ENCODE measurements at places on chromosomes 1 and 21.

- no peak for DNase-seq
Measured at GRCh38 chr1:14181191-14181795, 417.2 kb upstream of the KAZN start.

DNA sequence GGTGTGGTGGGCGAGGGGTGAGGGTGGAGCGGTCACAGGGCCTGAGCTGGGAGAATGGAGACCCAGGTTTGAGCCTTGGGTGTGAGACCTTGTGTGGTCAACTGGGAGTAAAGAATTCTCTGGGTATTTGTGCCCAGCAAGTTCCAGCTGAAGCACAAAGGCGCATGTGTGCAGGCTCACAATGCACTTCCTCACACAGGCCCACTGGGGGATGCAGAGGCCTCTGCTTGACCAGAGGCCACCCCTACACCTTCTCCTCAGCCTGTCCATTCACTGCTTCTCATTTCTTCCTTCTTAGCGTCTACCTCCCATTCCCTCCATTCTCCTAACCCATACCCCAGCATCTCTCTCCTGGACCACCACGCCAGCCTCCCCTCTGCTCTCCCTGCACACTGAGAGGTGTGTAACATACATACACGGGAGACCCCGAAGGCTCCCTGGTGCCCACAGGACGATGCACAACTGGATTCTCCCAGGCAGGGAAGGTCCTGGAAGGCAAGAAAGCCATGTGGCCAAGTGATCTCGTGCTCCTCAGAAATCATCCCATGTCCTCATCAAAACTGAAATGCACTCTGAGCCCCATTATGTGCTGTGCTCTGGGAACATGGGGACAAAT lies 12.3 kb upstream of the TTC39A start:
- no peak for DNase-seq

- DNase-seq = no peak
Measured at GRCh38 chr1:177969109-177969508, 749 bp downstream of the SEC16B start.

- no peak for DNase-seq
Measured at GRCh38 chr1:169874229-169874628, 19.5 kb downstream of the SCYL3 start.

DNA sequence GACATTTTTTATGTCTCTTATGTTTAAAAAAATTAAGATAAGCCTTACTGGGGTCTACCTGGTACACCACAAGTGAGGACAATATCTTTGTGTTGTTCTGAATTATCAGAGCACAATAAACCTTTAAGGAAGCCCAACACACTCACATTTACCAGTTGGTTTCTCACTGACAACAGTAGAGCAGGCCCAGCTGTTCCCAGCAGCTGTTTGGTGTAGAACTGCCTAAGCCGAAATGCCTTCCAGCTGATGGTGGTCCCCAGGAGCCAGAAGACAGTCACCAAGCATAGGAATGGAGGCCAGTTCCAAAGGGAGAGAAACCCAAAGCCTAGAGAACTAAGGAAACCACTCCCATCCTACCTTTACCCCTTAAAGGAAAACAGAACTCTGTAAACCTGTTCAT lies 428.6 kb upstream of the CAMK1G start:
- no peak for DNase-seq

DNA sequence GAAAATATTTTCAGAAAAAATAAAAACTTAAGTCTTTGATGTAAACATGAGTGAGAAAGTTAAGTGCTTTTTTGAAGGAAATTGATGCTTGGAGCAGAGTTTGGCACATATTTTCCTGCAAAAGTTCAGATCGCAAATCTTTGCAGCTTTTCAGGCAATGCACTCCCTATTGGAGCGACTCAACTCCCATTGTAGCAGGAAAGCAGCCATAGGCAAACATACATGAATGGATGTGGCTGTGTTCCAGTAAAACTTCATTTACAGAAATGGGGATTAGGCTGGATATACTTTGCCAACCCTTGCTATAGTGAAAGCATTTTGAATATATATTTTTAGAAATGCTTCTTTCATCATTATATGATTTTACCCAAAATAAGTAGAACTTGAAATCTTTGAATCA lies 8.1 kb downstream of the AGL start:
- no peak for DNase-seq

DNA sequence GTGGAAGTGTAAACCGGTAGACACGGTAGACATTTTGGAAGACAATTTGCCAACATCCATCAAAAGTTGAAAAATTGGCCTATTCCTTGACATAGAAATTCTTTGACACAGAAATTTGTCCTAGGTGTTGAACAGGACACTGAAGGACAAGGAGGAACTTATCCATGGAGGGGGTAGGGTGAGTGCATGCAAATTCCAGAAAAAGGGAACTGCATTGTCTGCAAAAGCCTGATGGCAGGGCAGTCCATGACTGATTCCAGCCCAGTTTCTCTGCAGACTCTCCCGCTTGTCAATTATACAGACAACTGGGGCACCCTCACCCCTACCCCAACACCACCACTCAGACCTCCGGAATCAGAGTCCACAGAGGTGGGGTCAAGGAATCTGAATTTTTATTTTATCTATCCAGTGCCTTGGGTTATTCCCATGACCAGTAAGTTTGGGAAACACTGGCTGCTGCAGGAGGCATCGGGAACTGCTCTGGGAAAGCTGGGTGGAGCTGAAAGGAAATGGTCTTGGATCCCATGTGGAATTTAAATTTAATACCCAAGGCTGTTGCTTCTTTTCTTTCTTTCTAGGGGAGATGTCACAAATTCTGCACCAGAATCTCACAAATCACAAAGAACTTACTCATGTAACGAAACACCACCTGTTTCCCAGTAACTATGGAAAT lies 103.3 kb upstream of the SLC45A1 start:
- DNase-seq = no peak

DNA sequence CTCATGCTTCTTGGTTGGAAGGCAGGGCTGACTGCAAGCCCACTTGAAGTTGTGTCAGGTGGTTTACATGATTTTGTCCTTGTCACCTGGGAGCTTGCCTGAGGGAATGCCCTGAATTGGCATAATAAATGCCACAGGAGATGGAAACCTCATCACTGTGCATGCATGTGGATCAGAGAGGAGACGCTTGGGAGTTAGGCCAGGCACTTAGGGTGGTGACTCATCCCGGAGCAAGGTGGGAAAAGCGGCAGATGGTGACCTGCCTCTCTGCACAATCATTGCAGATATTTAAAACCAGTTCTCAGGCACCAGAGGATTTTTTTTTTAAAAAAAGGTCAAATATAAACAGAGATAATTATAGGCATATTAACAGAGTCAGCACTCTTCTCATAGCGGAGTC lies 202.2 kb upstream of the KIAA0040 start:
- no peak for DNase-seq

GRCh38 chr1:43802356-43802980 lies 95.1 kb downstream of the ST3GAL3 start:
- DNase-seq = no peak

DNA sequence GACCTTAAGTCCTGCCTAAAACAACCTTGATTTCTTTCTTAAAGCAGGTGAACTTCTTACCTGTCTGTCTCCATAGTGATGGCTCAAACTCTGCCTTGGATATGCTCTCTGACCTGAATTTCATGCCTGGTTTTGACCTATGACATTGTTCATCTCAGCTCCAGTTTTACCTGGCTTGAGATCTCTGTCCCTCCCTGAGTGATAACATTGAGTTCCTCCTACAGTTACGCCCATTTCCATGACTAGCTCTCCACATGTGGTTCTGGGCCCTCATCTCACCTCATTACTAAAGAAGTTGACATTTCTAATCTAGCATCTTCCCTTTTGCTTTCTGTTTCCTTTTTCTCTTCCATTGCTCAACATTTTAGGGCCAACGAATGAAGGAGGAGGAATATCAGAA lies 233.1 kb downstream of the HHIPL2 start:
- DNase-seq = no peak
